Omental fat pad (tissue), 4 donors: ENCODE measurements at places on chromosomes 5 and 9. TPM values are rescaled to one million over a fixed set of nuclear protein-coding genes. Genes with fewer than 3 reads are reported as not detected.

GRCh38 chr5:2014058-2014610 is 131.4 kb upstream of the IRX4 start:
- DNase-seq = no peak

TMEM38B gene
- 13.8 TPM for total RNA-seq

DNA sequence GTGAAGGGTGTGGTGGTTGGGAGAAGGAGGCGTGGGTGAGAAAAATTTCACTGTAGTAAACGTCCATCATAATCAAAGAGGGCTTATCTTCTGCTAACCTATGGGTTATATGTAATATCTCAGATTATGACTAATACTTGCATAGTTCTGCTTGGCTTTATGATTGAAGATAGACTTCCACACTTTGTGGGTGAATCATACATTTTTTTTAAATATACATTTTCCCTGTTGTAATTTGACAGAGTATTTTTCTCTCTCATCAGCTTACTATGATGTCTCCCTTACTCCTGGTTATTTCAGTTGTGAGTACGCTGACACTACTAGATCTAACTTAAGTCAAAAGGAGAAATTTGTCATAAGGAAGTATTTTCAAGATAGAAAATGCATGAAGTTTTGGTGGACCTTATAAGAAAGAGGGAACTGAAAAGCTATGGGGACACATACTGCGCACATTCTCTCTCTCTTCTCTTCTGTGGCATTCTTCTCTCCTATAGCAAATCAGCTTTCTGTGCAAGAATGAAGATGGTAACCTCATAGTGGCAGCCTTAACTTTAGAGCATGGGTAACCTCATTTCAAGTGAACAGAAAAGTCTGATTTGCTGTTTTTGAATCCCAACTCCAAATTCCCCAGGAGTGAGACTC is 4.9 kb upstream of the JAK2 start:
- no peak for DNase-seq

PALM2AKAP2 gene
- total RNA-seq = 38.4 TPM

GRCh38 chr5:153775923-153776322 is 262.8 kb downstream of the FAM114A2 start:
- no peak for DNase-seq

PCDHGA2 gene
- total RNA-seq = 6.6 TPM

MEGF10 gene
- total RNA-seq = 0.47 TPM

GRCh38 chr9:68995776-68996175 is 18.1 kb downstream of the PRKACG start:
- DNase-seq = no peak

DNA sequence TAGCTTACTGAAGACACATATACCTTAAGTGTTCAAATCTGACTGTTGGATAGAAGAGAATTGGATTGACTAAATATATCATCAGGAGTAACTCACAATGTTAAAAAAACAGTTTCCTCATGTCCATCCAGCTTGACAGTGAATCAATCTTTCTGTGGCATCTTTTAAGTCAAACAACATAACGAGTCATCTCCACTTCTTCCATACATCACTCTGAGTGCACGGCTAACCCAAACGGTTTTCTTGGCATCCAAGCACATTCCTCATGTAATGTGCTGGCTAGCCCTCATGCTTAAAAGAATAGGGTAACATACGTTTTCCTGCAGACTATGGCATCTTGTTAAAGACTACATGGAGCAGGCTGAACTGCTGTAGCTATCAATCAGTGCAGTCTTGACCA is 291.5 kb upstream of the TRPC7 start:
- DNase-seq = no peak

CCDC183 gene
- 2.2 TPM for total RNA-seq

GRCh38 chr9:99953861-99954507 is 47.5 kb downstream of the STX17 start:
- DNase-seq = no peak

DNA sequence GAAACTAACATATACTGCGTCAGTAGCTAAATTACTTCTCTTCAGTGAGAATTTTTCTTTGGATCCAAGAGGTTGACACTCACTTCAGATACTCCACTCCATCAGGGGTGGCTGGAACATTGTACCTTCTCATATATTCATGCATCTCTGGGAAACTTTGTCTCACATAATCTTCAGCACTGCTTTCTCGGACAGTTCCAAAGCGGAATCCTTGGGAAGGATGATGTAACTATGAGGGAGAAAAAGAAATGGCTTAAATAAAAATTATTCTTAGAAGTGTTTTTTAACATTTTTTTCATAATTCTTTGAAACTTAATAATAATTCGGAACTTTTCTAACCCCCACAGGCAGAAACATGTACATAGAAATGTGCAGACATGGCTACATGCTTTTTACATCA is 33.4 kb upstream of the PPP3R2 start:
- DNase-seq = no peak
